RWPE2 (cell line): ENCODE measurements at places on chromosomes 3 and 15.

- DNase-seq: no peak
These were observed 384.7 kb downstream of the MFSD1 start for GRCh38 chr3:159186581-159186980.

DNA sequence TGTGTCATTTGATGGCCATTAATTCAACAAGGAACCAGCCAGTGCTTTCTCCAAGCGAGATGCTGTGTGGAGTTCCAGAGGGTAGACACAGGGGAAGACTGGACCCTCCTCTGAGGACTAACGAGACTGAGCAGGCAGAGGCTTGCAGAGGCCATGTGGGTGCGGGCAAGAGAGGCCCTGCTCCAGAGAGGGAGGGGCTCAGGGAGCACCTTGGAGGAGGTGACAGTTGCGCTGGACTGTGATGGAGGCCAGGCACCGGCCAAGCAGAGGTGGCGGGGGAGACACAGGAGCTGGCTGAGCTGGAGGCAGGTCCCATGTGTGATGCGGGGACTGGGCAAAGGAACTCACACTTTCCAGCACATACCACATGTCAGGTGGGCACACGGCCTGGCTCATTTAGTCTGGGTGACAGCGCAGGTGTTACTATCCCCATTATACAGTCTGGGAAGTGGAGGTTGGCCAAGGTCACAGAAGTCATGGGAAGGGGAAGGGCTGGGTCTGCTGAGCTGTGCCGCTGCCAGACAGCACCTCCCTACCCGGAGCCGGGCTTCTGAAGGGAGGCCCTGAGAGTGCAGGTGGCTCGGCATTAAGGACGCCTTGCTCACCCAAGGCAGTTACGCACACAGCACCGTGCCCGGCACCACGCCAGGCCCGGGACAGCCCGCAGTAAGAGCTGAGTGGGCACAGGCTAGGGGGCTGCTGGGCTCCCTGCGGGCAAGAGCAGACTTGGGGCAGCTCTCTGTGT, 3.7 kb downstream of the MELTF start:
- DNase-seq: peak; percentile 52

DNA sequence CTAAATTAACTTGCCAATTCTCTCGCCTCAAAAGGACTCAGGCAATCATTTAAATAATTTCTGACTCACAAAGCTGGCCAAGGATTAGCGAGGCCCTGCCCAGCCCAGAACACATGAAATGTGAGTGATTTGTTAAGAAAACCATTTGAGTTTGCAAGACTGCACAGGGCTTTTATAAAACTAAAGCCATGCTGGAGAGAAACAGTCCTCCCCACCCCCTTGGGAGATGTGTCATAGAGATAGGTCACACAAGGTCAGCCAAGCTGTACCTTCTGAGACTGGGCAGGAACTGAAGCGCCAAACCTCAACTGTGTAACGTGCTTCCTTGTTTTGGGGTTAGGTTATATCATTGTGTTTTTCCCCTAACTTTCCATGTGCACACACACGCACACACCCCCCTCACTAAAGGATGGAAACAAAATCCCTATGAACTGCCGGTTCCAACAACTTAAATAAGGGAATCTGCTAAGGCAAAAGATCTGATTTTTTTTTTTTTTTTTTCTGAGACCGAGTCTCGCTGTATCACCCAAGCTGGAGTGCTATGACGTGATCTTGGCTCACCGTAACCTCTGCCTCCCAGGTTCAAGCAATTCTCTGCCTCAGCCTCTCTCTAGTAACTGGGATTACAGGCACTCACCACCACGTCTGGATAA, 8.1 kb downstream of the SPATA12 start:
- DNase-seq: peak; percentile 78

GRCh38 chr3:11576453-11576852, 67.3 kb downstream of the VGLL4 start:
- no peak for DNase-seq

- no peak for DNase-seq
These were observed 643.1 kb downstream of the ZPLD1 start for GRCh38 chr3:103077910-103078309.

- DNase-seq: no peak
These were observed 26.9 kb downstream of the SENP2 start for GRCh38 chr3:185613016-185613415.

DNA sequence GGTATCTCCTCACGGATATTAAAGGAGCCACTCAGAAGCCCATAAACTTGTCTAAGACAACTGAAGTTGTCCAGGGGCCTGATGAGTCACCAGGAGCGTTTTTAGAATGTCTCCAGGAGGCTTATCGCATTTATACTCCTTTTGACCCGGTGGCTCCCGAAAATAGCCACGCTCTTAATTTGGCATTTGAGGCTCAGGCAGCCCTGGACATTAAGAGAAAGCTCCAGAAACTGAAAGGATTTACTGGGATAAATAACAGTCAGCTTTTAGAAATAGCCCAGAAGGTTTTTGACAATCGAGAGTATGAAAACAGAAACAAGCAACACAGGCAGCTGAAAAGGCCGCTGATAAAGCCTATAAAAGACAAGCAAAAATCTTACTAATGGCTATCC, 4.1 kb downstream of the DET1 start:
- DNase-seq: no peak

DNA sequence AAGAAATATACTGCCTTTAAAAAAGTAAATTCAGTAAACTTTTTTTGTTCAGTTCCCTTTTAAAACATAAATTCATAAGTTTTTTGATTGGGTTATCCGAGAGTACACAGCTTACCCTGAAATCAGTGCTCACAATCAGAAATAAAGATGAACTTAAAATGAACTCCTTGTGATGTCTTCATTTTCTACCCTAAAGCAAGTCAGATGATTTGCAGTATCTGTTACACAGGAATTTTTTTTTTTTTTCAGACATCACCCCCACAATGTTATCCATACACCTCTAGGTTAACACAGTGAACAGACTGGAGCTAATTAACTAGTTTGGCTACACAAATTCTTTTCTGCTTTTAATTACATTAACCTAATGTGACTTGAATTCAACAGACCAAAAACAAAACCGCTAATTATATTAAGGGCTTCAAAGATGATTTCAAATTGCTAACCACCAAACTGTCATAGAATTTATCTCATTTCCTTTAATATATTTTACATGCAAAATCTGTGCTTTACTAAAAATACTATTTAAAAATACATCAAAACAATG, 1042.0 kb downstream of the ROBO1 start:
- DNase-seq: no peak

DNA sequence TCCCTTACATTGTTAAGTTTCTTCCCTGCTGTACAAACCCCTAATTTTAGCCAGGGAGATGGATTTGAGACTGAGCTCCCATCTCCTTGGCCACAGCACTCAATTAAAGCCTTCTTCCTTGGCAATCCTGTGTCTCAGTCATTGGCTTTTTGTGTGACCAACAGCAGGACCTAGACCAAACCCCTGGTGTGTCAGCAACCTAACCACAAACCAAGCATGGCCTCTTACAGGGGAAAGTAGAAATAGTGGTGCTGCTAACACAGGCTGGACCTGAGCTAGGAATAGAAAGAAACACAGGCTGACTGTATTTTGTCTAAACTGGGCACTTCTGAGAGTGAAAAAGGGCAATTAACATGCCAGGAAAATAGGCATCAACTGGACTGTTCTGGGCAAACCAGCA, 37.9 kb downstream of the PPCDC start:
- DNase-seq: no peak

DNA sequence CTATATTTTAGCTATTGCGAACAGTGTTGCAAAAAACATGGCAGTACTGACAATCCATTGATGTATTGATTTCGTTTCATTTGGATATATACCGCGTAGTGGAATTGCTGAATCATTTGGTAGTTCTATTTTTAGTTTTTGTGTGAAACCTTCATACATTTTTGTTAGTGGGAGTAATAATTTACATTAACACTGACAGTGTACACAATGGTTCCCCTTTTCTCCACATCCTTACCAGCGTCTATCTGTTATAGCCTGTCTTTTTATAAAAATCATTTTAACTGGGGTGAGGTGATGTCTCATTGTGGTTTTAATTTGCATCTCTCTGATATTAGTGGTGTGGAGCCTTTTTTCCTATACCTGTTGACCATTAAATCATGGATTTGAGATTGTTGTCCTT, 392.4 kb upstream of the ALCAM start:
- DNase-seq: no peak

- DNase-seq: no peak
These were observed 133.3 kb downstream of the EPHB1 start for GRCh38 chr3:134928392-134928791.

GRCh38 chr15:100958326-100959065, 39.3 kb downstream of the LRRK1 start:
- DNase-seq: no peak
